ENCODE measurements at places on chromosomes 6 and 20.
A peak's percentile ranks its signal among the peaks of the same experiment; 100 is the strongest.

DNA sequence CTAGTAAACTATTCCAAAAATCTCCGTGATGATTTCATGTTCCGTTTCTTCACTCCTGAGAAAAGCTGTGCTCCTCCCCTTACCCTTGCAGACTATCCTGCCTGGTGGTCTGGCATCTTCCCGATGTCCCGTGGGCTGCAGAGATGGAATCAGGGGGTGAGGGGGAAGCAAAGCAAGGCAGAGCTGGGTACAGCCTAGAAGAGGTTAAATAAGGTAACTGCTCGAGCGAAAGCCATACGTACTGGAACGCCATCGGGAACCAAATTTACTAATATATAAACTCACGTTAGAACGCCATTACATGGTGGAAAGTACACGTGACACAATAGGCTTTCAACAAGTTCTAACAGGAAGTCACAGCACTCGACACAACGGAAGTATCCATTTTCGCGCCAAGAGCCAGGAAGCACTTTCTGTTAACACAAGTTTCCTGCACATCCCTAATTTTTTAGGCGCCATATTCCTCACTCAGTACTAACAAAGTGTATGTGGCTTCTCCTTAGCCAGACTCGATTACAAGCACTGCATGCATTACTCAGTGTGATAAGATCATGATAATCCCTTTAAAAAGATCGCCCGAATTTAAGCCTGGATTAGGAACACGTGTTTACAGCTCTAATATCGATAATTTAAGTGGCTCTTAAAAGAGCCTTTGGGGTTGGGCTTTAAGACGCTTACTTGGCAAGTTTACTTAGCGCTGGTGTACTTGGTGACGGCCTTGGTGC lies 101.6 kb upstream of the PRSS16 start:
- no peak for DNase-seq

- DNase-seq, result peak; percentile 10
These were observed 58.7 kb downstream of the VAPB start for GRCh38 chr20:58447511-58448391.

GRCh38 chr20:48708116-48708515 lies 119.7 kb downstream of the PREX1 start:
- no peak for DNase-seq

DNA sequence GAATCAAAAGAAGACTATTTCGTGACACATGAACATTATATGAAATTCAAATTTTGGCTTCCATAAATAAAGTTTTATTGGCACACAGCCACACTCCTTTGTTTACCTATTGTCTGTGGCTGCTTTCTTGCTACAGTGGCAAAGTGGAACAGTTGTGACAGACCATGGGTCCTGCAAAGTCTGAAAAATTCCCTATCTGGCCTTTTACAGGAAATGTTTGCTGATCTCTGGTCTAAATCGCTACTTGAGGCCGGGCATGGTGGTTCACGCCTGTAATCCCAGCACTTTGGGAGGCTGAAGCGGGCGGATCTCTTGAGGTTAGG lies 23.1 kb upstream of the PREX1 start:
- DNase-seq, result no peak

GRCh38 chr20:49261173-49261572 lies 16.7 kb downstream of the ZNFX1 start:
- no peak for DNase-seq

DNA sequence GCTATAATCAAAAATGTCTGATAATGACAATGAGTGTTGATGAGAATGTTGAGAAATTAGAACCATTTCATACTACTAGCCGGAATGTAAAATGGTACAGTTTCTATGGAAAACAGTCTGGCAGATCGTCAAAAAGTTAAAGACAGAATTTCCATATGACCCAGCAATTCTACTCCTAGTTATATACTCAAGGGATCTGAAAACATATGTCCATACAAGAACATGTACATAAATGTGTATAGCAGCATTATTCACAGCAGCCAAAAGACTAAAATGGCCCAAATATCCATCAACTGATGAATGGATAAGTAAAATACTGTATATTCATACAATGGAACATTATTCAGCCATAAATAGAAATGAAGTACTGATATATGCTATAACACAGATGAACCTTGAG lies 236.2 kb downstream of the BTBD9 start:
- DNase-seq, result no peak

GRCh38 chr6:155380666-155381332 lies 66.5 kb upstream of the TFB1M start:
- DNase-seq, result no peak

DNA sequence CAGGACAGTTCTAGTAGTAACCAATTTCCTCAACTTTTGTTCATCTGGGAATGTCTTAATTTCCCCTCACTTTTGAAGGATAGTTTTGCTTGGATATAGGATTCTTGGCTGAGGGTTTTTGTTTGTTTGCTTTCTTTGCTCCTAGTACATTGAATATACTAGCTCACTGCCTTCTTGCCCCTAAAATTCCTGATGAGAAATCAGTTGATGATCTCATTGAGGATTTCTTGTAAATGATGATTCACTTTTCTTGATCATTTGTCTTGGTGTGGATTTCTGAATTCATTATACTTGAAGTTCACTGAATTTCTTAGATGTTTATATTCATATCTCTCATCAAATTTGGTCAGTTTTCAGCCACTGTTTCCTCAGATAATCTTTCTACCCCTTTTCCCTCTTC lies 49.1 kb upstream of the PRDM1 start:
- DNase-seq, result no peak

DNA sequence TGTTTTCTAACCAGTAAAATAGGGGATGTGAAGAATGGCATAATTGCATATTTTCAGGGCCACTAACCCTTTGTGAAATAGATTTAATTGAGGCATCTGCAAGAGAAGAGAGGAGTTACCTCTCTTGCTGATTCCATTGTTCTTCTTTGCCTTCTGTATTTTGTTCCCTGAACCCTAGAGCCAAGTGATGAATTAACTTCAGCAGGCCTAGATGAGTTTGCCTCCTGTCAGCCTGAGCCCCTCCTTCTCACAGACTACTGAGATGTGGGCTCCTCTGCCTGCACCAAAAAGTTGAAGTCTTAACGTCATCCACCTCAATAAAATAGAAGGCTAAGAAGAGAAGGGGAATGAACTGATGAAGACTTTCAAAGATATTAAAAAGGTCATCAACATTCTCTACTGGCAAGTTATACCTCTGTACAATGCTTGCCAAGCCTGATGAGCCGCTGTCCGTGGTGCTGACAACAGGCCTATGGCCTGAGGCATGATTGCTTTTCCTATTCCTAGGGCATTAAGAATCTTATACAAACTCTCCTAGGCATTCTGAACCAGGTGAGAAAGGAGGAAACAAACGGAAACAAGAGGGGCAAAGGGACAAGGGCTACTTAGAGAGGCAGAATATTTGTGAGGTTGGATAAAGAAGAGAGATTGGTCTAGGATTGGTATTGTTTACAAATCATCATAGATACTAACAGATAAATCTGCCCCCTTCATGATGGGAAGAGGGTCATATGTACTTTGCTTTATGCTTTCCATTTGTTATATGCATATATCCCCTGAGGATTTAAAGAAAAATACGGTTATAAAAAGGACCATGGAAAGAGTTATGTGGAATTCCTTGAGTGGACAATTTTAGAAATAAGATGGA lies 46.8 kb downstream of the CD24 start:
- no peak for DNase-seq

GRCh38 chr6:19803331-19804204 lies 33.6 kb upstream of the ID4 start:
- no peak for DNase-seq

DNA sequence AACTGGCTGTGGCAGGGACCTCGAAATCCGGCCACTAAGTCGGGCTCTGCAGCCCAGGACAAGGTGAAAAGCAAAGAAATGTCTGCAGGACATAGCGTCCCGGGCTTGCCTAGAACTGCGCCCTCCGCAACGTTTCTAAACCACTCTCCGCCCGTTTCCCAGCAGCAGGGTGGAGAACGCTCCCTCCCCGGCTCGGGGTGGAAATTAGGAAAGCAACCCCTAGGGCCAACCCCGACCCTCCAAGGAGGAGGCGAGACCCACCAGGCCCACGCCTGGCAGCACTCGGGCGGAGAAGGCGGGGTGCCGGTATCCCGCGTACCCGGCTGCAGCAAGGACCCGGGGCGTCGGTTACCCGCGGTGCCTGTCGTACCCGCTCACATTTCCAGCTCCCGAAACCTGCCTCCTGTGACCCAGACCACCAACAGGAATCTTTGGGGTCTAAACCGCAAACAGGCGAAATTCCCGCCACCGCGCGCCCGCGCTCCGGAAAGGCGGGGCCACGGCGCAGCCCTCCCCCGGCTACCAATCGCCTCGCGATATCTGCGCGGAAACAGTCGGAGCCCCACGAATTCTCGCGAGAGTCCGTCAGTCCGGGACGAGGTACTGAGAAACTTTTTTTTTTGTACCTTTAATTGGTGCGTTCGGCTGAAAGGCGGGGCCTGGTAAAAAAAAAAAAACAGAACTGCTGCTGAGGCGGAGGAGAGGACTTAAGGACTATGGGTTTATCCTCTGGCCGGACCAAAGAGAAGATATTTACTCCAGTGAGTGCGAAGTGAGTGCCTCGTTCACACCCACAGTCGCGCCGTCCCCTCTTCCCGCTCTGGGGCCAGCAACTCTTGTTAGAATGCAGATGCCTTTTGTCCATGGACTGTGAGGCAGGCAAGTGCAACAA lies at the start of gene MMS22L:
TSS of gene MMS22L (minus strand) at position 491 of the 892 bp plus-strand sequence. CDS start 739 bp downstream, outside the sequence.
- DNase-seq, result peak; percentile 86

DNA sequence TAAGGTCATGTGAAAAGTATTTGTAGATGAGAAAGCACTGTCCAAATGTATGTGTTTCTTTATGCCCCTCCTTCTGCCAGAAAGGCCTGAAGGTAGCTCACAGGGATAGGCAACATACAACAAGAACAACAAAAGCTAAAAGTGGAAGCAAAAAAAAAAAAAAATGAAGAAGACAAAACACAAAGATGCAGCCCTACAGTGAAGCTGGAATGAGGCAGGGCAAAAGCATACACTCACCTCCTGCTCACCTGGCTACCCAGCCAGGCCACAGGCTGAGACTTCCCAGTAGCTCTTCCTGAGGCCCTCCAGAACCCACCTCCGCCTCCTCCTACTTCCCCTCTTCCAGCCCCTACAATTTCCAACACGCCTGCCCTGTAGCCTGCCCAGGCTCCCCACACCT lies 2.4 kb downstream of the UNC5CL start:
- DNase-seq, result no peak

GRCh38 chr6:7589221-7589620 lies 777 bp upstream of the SNRNP48 start:
- no peak for DNase-seq

GRCh38 chr6:1129131-1129530 lies 182.8 kb upstream of the FOXQ1 start:
- DNase-seq, result no peak

GRCh38 chr6:105178110-105178509 lies 1.7 kb downstream of the POPDC3 start:
- no peak for DNase-seq

DNA sequence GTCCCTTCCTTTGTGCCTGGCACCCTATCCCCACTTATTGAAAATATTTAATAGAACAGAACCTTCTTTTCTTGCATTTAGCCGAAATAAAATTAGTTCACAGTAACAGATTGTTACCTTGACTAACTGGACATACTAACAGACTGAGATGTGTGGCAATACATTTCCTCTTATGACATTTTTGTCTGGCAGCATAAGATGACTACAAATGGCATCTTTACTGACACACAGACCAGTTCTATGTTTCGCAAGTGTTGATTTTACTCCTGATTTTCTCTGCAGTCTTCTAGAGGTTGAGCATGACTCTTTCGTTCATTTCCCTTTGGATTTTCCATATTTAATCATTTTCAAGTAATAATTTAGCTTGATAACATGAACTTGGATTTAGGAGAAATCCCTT lies 474.6 kb downstream of the CBLN4 start:
- no peak for DNase-seq

- DNase-seq, result no peak
These were observed 334.1 kb downstream of the NRN1 start for GRCh38 chr6:5672581-5673011.

DNA sequence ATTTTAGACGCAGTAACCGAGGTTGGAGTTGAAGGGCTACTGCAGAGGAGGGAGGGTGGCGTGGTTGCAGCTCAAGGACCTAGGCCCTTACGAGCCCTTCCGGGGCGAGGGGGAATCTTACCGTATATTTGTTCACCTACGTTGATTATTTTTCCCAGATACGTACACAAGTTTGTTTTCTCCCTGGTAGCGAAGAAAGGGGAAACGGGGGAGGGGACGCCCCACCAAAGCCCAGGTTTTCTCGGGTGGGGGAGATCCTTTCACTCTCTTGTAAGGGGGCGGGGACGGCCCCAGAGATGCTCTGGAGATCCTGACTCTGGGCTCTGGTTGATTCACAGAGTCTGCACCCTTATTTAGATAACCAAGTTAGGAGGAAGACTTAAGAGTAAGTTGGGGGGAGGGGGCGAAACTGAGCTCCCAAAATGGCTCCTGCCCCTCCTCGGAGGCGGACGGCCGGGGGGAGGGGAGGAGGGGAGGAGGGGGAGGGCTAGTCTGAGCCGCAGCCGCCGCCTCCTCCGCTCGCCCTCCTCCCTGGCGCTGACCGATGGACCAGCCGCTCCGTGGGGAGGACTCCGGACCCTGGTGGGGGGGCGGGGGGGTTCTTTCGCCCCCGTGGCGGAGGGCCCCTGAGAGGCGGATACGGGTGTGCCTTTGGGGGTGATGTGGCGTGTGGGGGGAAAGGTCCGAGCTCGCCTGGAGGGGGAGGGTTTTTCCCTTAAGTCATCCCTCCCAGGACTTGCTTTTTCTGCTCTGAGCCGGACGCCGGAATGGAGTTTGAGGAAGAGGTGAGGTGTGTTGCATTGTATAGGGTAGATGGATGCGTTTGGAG lies 2.2 kb downstream of the BRD2 start:
- peak; percentile 49 for DNase-seq

GRCh38 chr6:55632953-55633352 lies 54.0 kb upstream of the HMGCLL1 start:
- no peak for DNase-seq

DNA sequence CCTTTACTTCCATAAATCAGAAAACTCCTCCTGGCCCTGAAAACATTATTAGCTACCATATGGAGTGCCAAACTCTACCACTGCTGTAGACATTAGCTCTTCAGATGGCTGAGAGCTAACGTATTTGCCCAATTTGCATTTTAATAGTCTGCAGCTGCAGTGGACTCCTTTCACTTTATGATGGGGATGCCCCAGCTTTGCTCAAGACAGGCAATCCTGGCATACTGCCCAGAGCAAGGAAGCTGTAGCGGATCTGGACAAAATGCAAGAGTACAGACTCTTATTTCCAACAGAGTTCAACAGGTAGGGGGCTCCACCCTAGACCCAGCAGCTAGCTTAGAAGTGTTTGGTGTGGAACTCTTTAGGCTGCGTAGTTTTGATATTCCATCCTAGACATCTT lies 246.7 kb downstream of the FOXC1 start:
- DNase-seq, result no peak

- DNase-seq, result no peak
These were observed 4.4 kb downstream of the HLA-DQB1 start for GRCh38 chr6:32662099-32662498.

GRCh38 chr6:36478051-36478526 lies 35.3 kb downstream of the KCTD20 start:
- no peak for DNase-seq

- DNase-seq, result no peak
These were observed 320.3 kb downstream of the BMP2 start for GRCh38 chr20:7087803-7088202.

Data from stimulated activated CD8-positive, alpha-beta memory T cell treated with anti-CD3 and anti-CD28 coated beads, Interleukin-4, amount 100 ng/mL, for 1 hour (primary cell).